ENCODE measurements at places on chromosomes 4 and X.
A peak's percentile ranks its signal among the peaks of the same experiment; 100 is the strongest.

- peak; percentile 27 for DNase-seq
Observed at GRCh38 chrX:14528629-14529289, 577 bp upstream of the GLRA2 start.

GRCh38 chr4:185726931-185727330, 85.1 kb downstream of the SORBS2 start:
- DNase-seq: no peak

GRCh38 chrX:68018248-68019203, 414.8 kb downstream of the OPHN1 start:
- DNase-seq: no peak

DNA sequence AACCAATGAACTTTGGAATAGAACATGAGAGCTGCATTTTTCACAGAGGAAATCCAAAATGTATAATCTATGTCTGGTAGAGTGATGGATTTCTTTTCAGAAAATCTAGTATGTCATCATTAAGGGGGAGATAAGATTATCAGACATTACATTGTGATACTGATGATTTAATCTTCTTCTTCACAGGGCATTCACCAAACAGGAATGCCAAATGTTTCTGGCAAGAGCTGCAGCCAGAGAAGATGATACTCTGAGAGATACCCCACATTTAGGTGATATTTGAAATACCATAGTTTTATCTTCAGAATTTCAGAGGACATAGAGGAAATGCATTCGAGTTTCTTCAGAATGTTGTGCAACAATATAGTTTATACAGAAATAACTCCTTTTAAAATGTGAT, 1523.7 kb upstream of the ADGRL3 start:
- no peak for DNase-seq

GRCh38 chrX:64204701-64205440, 637 bp downstream of the AMER1 start:
- peak; percentile 19 for DNase-seq

- DNase-seq: no peak
Observed at GRCh38 chrX:68999356-68999755, 165.9 kb downstream of the PJA1 start.

GRCh38 chr4:61750810-61751209, 550.7 kb downstream of the ADGRL3 start:
- no peak for DNase-seq

GRCh38 chr4:22045051-22045630, 96.6 kb upstream of the KCNIP4 start:
- DNase-seq: no peak

- no peak for DNase-seq
Observed at GRCh38 chrX:44085209-44085608, 112.0 kb upstream of the NDP start.

GRCh38 chrX:109252789-109253188, 229.1 kb downstream of the GUCY2F start:
- DNase-seq: no peak

Measured in bone marrow (tissue), 2 donors.